Activated T-cell treated with anti-CD3 and anti-CD28 coated beads for 1 hour (primary cell): ENCODE measurements at places on chromosomes 13 and 19.
A peak's percentile ranks its signal among the peaks of the same experiment; 100 is the strongest.

DNA sequence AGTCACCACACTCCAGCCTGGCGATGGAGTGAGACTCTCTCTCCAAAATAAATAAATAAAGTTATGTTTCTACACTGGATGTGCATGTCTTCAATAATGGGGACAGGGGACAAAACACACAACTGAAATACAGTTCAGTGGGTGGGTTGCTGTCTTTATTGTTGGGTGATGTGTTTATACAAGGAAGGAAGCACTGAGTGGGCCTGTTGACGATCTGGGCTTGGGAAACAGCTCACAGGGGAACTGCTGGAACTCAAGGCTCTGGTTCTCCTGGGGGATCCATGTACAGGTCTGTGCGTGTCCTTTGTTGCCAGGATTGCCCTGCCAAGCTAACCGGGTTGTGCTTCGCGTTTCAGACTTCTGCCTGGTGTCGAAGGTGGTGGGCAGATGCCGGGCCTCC is 18.9 kb downstream of the SPINT2 start:
- no peak for DNase-seq

DNA sequence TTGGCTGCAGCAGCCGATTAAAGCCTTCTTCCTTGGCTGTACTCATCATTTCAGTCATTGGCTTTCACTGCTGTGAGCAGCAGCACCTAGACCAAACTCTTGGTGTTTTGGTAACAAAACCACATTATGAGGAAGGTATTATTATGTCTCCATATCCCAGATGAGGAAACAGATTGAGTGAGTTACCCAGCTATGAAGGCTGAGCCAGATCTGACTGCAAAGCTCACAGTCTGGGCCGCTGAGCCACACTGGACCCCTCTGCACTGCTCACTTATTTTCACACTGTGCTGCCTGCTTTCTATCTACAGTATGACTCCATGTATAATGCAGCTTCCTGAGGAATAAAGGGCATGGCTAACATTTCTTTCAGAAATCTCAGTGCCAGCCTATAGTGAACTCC is 24.5 kb downstream of the CRYL1 start:
- no peak for DNase-seq

DNA sequence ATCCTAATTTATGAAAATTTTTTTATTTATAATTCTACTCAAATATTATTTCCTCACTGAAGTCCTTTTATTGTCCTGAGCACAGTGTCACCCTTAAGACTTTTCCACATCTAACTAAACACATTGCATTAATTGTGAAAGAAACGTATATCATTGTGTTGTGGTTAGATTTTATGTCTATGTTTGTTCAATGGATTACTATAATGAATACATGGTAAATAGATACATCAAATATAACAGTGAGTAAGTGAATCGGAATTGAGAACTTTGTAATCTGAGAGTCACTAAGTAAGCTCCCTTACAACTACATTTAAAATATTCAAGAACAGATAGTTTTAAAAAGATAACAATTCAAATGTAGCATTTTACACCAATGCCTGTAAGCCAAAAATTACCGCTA is 417.6 kb upstream of the PCDH20 start:
- DNase-seq: no peak

DNA sequence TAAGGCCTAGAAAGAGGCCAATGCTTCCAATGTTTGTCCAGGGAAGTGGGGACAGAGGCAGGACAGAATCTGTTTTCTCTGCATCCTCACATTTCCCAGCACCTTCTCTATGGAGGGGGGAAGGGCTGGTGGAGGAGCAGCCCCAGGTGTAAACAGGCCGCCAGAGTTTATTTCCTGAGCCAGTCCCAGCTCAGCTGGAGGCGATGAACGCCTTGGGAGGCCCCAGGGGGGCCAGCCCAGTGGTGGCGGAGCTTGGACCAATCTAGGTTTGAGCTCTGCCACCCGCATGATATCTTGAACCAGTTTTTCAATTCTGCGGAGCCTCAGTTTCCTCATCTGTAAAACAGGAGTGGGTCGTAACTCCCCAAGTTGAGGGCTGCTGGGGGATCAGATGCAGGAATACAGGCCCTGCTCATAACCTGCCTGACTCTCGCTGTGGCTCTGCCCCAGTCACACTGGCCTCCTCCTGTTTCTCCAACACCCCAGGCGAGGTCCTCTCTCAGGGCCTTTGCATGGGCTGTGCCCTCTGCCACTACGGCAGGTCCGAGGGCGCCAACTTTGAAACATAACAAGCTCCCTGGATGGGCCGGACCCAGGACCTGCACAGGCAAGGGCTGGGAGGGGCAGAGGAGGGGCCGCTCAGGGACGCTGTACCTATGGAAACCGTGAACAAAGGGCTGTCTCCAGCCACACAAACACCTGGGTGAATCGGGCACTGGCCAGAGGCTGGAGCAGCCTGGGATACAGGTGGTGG is 1.1 kb downstream of the TNFAIP8L1 start:
- DNase-seq: no peak

DNA sequence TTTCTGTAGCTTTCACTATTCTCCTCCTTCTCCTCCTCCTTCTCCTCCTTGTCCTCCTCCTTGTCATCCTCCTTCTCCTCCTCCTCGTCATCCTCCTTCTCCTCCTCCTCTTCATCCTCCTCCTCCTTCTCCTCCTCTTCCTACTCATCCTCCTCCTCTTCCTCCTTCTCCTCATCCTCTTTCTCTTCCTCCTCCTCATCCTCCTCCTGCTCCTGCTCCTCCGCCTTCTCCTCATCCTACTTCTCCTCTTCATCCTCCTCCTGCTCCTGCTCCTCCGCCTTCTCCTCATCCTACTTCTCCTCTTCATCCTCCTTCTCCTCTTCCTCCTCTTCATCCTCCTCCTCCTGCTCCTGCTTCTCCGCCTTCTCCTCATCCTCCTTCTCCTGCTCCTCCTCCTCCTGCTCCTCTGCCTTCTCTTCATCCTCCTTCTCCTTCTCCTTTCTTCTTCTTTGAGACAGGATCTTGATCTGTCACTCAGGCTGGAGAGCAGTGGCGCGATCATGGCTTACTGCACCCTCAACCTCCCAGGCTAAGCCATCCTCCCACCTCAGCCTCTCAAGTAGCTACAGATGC is 36.3 kb downstream of the TRPM4 start:
- no peak for DNase-seq

- DNase-seq: peak; percentile 12
These were observed 123.0 kb downstream of the SLC7A1 start for GRCh38 chr13:29472332-29472961.

GRCh38 chr19:47428177-47428894 is 9.0 kb upstream of the MEIS3 start:
- peak; percentile 65 for DNase-seq

DNA sequence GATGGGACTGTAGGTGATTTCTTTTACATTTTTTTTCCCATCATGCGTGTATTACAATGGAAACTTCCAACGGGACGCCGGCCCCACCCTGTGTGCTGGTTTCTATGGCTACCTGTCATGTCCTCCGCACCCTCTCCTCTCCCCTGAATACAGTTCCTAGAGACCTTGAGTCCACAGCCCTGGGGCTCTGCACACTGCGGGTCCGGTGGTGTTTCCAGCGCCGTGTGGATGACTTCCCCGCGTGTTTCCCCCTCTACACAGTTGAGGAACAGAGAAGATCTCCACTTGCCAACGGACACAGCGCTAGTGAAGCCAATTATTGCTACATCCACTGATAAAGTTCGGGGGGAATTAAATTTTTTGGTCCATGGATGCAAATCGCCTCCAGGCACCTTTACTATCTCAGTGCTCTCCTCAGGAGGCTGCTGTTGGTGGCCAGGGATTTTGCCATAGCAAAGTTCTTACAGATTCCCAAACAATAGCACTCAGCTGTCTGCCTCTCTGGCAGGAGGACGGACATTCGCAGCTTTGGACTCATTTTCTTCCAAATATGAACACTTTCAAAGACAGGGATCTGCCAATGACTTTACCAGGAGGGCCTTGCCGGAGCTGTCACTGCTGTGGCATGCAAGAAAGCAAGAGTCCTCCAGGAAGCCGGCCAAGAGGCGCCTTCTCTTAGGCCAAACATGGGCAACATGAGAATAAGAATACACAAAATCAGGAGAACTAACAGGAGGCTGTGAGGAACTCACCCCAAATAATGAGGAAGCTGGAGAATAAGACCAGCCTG is 39.3 kb upstream of the GAS6 start:
- DNase-seq: no peak

DNA sequence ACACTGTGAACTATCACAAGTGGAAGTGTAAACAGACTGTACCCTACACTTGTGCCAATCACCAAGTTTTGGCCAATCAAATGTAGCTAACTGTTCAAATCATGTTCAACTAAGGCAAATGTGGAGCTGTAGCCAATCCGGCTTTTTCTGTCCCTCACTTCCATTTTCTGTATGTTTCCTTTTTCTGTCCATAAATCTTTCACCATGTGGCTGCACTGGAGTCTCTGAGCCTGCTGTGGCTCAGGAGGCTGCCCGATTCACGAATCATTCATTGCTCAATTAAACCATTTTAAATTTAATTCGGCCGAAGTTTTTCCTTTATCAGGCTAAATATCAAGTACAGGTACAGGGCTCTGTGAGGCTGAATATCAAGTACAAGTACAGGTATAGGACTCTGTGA is 216.5 kb downstream of the RFC3 start:
- no peak for DNase-seq

- DNase-seq: no peak
These were observed 24.2 kb upstream of the C1QTNF9B start for GRCh38 chr13:23921451-23921888.

DNA sequence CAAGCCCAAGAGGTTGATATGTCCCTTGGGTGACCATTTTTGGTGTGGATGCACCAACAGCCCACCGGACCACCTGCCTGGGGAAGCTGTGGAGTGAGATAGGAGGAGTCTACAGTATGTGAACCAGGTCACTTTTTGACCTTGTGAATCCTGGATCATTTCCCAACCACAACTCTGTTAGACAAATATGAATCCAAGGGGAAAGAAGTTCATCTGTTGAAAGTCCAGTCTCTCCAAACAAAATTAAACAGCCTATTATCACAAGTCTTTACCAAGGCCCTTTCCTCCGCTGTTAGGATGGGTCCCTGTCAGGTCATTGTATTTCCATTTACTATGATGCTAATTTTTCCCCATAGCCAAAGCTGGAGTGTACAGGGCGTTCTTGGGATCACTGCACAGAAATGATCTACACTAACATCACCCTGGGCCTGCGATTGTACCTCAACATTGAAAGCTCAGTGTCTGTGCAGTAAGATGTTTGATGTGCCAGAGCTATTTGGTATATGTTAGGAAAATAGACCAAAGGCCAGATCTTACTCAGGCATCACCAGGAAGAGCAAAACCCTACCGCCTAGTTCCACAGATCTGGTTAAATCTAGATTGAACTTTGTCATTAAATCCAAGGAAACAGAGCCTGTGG is 117.1 kb downstream of the STARD13 start:
- no peak for DNase-seq

- no peak for DNase-seq
These were observed 4.9 kb downstream of the SHKBP1 start for GRCh38 chr19:40581531-40581930.

DNA sequence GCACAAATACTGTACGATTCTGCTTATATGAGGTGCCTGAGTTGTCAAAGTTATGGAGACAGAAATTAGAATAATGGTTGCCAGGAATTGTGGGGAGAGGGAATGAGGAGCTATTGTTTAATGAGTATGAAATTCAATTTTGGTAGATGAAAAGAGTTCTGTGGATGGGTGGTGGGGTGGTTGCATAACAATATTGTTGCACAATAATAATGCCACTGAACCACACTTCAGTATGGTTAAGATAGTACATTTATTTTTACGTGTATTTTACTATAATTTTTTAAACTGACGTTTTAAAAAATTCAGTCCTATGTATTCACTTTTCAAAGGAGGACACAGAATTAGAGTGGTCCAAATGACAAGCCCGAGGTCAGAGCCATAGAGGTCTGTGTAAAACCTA is 1.8 kb upstream of the OXGR1 start:
- no peak for DNase-seq

- no peak for DNase-seq
These were observed 32.1 kb upstream of the OR1M1 start for GRCh38 chr19:9054765-9055164.

DNA sequence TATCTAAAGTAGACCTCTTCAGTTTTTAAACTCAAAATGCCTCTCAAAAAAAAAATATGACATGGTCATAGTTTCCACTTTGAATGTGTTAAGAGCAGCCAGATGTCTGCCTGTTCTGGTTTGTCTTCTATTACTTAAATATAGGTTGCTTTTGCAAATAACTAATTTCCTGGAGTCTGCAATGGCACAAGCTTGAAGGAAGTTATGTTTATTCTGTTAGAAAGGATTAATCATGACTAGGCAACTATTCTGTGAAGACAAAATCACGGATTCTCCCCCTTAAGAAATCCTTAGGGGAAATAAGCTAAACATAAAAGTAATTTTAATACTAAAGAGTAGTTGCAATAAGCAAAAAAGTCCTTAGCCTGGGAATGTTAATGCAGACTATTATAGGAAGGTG is 26.3 kb downstream of the SKA3 start:
- no peak for DNase-seq

GRCh38 chr19:43534816-43535761 is 2.1 kb downstream of the ZNF575 start:
- DNase-seq: no peak

DNA sequence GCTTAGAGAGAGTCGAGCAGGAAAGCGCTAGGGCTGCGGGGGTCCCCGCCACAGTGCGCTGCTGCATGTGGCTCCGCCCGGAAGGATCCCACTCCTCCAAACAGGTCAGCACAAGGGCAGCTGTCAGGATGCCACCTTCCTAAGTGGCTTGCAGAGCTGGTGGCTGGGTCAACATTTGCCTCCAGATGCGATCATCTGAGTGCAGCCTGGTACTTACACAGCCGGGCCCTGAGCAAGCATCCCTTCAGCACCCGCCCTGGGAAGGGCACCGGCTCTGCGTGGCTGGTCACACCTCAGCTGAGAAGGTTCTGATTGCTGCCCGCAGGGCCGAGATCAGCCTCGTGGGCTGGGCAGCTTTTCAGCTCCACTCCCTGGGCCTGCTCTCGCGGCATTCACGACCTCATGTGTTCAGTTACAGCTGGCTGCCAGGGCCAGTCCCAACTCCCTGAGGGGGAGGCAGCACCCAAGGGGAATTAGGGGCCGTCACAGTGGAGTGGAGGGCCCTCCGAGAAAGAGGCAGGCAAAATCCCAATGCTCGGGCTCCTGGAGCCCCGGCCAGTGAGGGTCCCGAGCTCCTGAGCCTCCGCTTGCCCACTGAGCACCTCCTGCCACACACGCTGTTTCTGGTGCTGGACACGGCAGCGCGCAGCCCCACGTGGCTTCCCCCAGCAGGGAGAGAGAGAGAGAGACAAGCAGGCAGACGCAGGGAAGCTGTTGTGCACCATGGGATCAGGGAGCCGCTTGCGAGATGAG is 26.8 kb downstream of the AP1M1 start:
- DNase-seq: no peak

GRCh38 chr19:29576046-29576606 is 30.0 kb upstream of the POP4 start:
- no peak for DNase-seq
